ENCODE measurements at places on chromosomes 2 and 18. TPM values are rescaled to one million over a fixed set of nuclear protein-coding genes. Genes with fewer than 3 reads are reported as not detected.
A peak's percentile ranks its signal among the peaks of the same experiment; 100 is the strongest.

DNA sequence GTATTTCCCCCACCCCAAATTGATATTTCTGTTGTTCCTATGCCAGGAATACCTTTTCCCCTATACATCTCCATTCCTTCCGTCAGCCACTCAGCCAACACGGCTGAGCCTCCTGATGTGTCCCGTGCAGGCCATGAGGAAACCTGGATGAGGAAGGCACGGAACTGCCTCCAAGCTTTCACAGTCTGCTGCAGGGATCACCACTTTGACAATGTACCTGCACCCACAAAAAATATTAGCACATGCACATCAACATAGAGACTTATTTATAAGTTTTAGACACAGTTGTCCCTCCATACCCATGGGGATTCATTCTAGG lies 101.4 kb upstream of the PPP1CB start:
- no peaks in the 10 kb centered on the region for H3K36me3 ChIP-seq
- H3K27me3 ChIP-seq: no peaks in the 10 kb centered on the region
- no peak overlapping the region for H3K27ac ChIP-seq

DNA sequence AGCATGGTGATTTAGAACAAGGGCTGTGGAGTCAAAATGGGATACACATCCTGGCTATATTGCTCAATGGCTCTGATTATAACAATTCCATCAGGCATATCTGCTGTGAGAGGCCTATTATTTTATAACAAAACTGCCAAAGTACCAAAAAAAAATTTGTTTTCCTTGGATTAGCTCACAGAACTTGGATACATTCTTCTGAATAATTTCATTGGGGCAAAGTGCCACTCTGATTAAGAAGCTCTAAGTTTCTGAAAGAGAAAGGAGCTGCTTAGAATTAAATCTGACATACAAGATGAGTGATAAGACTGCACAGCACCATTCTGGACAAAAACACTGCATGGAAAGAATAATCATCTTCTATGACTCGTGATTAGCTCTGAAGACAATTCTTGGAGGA lies 85.7 kb downstream of the SMC6 start:
- no peak overlapping the region for H3K4me3 ChIP-seq
- no peak for DNase-seq
- no peaks in the 10 kb centered on the region for H3K4me1 ChIP-seq
- no peak overlapping the region for H3K27ac ChIP-seq
- no peaks in the 10 kb centered on the region for H3K27me3 ChIP-seq
- peaks cover 32% of the 10 kb centered on the region for H3K36me3 ChIP-seq

- H3K4me1 ChIP-seq: no peaks in the 10 kb centered on the region
- no peak overlapping the region for H3K27ac ChIP-seq
- H3K4me3 ChIP-seq: no peak overlapping the region
- DNase-seq: no peak
- H3K36me3 ChIP-seq: no peaks in the 10 kb centered on the region
These were observed 111.8 kb upstream of the NFATC1 start for GRCh38 chr18:79283929-79284328.

GRCh38 chr2:62456721-62457539 lies 49.1 kb downstream of the TMEM17 start:
- H3K27me3 ChIP-seq: no peaks in the 10 kb centered on the region
- H3K36me3 ChIP-seq: no peaks in the 10 kb centered on the region
- peak overlapping the region; percentile 80 for H3K27ac ChIP-seq
- H3K4me3 ChIP-seq: peak overlapping the region; percentile 58
- H3K4me1 ChIP-seq: peaks cover 5% of the 10 kb centered on the region

DNA sequence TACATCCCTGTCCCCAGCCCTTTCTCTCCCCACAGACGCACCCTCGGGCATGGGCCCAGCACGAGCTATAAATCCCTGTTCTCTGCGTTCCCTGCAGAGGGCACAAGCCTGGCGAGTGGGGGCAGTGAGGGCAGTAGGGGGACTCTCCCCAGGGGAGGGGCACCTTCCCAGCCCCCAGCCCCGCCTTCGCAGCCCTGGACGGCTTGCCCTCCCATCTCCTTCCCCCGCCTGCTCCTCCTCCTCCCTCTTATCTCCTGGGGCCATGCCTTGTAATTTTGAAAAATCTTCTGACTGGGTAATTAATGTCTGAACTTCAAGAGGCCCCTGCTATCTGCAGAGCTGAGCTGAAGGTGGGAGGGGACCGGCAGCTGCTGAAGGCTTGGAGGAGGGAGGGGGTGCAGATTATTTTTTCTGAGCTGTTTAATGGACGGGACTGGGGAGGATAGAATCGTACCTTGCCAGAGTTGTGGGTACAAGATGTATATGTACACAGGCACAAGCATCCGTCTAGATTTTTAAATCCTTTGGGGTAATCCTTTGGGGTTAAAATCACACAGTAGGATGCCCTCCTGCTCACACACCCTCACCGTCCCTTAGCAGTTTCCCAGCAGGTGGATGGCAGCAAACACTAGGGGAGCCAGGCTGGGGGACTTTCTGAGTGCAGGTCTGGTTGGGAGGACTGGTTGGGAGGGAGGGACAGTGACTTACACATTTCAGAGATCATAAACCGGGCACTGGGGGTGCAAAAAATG lies 121.9 kb downstream of the SMAD7 start:
- no peaks in the 10 kb centered on the region for H3K36me3 ChIP-seq
- DNase-seq: no peak
- no peaks in the 10 kb centered on the region for H3K27me3 ChIP-seq
- peaks cover 46% of the 10 kb centered on the region for H3K4me1 ChIP-seq

GRCh38 chr2:142723236-142723635 lies 154.2 kb upstream of the KYNU start:
- no peak overlapping the region for H3K4me3 ChIP-seq
- DNase-seq: no peak
- no peaks in the 10 kb centered on the region for H3K27me3 ChIP-seq

- H3K27me3 ChIP-seq: no peaks in the 10 kb centered on the region
- no peaks in the 10 kb centered on the region for H3K4me1 ChIP-seq
- no peaks in the 10 kb centered on the region for H3K36me3 ChIP-seq
These were observed 125.8 kb upstream of the CYP1B1 start for GRCh38 chr2:38201784-38202183.

Gene EHBP1
- 46.1 TPM for total RNA-seq

GRCh38 chr2:109646961-109647360 lies 32.8 kb downstream of the SOWAHC start:
- no peak for DNase-seq
- H3K27ac ChIP-seq: no peak overlapping the region
- H3K4me1 ChIP-seq: peaks cover 14% of the 10 kb centered on the region
- H3K27me3 ChIP-seq: no peaks in the 10 kb centered on the region

Gene ACADL
- not detected for total RNA-seq

DNA sequence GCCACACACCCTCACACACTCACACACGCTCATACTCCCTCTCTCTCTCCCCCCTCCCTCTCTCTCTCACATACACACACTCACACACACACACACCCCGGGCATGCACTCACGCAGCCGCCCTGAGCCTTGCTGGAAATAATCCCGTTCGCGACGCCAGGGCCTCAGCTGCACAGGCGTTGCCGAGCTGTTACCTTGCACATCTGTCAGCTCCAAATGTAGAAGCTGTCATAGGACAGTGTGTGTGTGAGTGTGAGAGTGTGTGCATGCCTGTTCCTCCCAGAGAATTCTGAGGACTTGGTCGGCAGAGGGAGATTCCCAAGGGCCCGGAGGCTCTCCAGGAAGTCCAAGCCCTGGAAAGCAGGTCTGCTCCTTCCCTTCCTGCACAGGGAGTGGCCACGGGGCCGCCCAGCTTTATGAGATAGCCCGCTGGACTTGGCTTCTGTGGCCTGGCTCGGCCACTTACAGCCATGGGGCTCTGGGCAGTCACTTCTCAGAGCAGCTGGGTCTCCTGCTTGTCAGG lies 8.6 kb downstream of the SPR start:
- H3K4me1 ChIP-seq: no peaks in the 10 kb centered on the region
- no peak for DNase-seq
- no peak overlapping the region for H3K27ac ChIP-seq
- H3K36me3 ChIP-seq: no peaks in the 10 kb centered on the region

- DNase-seq: no peak
- no peaks in the 10 kb centered on the region for H3K27me3 ChIP-seq
- H3K27ac ChIP-seq: no peak overlapping the region
These were observed 172.8 kb downstream of the MYT1L start for GRCh38 chr2:2158189-2158826.

GRCh38 chr2:42230891-42231290 lies 61.7 kb downstream of the EML4 start:
- H3K4me1 ChIP-seq: peaks cover 17% of the 10 kb centered on the region
- no peak overlapping the region for H3K4me3 ChIP-seq
- no peak overlapping the region for H3K27ac ChIP-seq
- H3K36me3 ChIP-seq: no peaks in the 10 kb centered on the region
- DNase-seq: no peak
- H3K27me3 ChIP-seq: no peaks in the 10 kb centered on the region

GRCh38 chr2:233802132-233802815 lies 24.1 kb downstream of the MROH2A start:
- no peaks in the 10 kb centered on the region for H3K27me3 ChIP-seq
- no peak for DNase-seq
- no peaks in the 10 kb centered on the region for H3K36me3 ChIP-seq
- no peak overlapping the region for H3K4me3 ChIP-seq
- H3K4me1 ChIP-seq: no peaks in the 10 kb centered on the region
- no peak overlapping the region for H3K27ac ChIP-seq

DNA sequence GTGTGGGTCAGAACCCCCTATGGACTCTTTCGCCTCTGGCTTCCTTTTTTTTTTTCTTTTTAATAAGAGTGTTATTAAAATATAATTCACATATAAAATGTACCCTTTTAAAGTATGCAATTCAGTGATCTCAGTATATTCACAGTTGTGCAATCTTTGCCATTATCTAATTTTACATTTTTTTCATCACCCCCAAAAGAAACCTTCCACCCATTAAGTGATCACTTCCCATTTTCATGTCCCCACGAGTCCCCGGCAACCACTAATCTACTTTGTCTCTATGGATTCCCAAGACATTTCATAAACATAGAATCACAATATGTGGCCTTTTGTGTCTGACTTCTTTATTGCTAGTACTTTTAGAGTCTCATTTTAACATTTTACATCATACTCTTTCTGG lies 38.7 kb upstream of the ANXA4 start:
- no peaks in the 10 kb centered on the region for H3K36me3 ChIP-seq
- no peak overlapping the region for H3K4me3 ChIP-seq
- no peaks in the 10 kb centered on the region for H3K4me1 ChIP-seq
- no peak for DNase-seq
- peak overlapping the region; percentile 45 for H3K27ac ChIP-seq

Gene SNX17
- 116 TPM for total RNA-seq

Gene LIMS2
- 8.9 TPM for total RNA-seq

- no peak for DNase-seq
- H3K27me3 ChIP-seq: no peaks in the 10 kb centered on the region
- H3K4me1 ChIP-seq: no peaks in the 10 kb centered on the region
- no peak overlapping the region for H3K27ac ChIP-seq
- no peak overlapping the region for H3K4me3 ChIP-seq
These were observed 558.6 kb upstream of the HS6ST1 start for GRCh38 chr2:128876986-128877983.

DNA sequence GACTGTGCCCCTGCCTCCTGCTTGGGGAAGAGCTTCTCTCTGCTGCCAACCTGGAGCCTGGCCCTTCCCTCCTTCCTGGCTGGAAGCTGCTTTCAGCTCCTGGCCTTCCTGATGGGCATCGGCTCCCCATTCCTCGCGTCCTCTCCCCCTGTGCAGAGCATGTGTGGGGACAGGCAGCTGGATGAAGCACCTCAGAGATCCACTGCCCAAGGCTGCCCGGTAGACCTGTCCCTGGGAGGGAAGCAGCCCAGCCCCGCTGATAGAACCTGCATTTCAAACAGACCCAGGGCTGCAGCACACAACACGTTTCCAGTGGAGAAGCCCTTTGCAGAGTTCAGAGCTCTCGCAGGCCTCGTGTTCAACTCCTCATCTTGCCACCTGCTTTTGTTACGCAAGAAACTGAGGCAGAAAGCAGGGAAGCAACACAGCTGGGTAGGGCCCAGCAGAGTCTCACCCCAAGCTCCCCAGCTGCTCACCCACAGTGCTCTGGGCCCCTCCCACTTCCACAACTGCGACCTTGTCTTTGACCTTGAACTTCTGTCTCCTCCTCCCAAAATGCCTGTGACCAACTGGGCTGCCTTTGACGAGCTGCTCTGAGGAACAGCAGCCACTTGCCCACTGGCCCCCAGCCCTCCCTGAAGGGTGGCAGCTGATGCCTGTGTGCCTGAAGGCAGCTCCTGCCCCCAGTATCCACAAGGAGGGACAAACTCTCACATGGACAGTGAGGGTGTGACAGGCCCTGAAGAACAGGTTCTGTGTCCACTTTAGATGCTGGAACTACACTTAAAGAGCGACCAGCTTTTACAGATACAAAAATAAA lies 65.5 kb downstream of the PARD6G start:
- DNase-seq: no peak
- H3K27me3 ChIP-seq: no peaks in the 10 kb centered on the region
- H3K27ac ChIP-seq: no peak overlapping the region

DNA sequence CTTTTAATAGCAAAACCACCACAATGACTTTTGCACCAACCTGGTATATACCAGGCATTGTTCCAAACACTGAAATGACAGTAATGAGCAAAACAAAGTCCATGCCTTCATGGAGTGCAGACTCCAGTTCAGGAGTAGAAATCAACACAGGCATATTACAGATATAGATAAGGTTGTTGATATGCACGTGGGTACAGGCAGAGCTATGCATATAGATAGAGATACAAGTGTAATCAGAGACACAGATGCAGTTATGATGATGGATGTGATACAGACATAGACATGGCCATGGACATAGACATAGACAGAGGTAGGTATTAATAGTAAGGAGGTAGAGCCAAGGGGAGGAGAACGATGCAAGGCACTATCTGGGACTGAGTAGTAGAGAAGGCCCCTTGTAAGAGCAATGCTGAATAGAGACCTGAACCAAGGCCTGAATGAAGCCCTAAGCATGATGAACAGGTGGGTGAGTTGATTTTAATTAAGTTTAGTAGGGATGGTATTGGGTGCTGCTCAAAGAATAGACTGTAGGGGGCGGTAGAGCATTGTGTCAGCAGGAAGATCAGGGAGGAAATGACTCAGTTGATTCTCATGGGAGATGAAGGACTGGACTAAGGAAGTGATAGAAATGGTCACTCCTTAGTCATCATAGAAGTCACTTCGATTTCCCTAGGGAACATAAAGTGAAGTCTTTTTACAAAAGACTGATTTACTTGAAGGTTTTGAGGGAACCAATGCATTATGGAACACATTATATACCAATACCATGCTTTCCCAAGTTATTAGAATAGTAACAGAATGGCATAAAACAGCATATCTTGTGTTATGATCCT lies 39.4 kb downstream of the CMPK2 start:
- no peaks in the 10 kb centered on the region for H3K27me3 ChIP-seq
- no peaks in the 10 kb centered on the region for H3K36me3 ChIP-seq
- H3K4me3 ChIP-seq: no peak overlapping the region
- DNase-seq: peak; percentile 46

GRCh38 chr2:207528980-207529329 lies 807 bp upstream of the CREB1 start:
- H3K27me3 ChIP-seq: no peaks in the 10 kb centered on the region
- H3K4me3 ChIP-seq: peak overlapping the region; percentile 75
- no peaks in the 10 kb centered on the region for H3K36me3 ChIP-seq
- peaks cover 18% of the 10 kb centered on the region for H3K4me1 ChIP-seq
- no peak for DNase-seq

Measured in Panc1 (cell line).